ENCODE measurements at places on chromosomes 16 and 17.

- DNase-seq, result no peak
These were observed 53.1 kb downstream of the MRC2 start for GRCh38 chr17:62680541-62681052.

- no peak for DNase-seq
These were observed 4.6 kb upstream of the NACA2 start for GRCh38 chr17:61595418-61596186.

GRCh38 chr17:49219987-49220386 lies 9.5 kb downstream of the ABI3 start:
- no peak for DNase-seq

- DNase-seq, result no peak
These were observed 731.8 kb downstream of the CDH11 start for GRCh38 chr16:64390102-64390501.

DNA sequence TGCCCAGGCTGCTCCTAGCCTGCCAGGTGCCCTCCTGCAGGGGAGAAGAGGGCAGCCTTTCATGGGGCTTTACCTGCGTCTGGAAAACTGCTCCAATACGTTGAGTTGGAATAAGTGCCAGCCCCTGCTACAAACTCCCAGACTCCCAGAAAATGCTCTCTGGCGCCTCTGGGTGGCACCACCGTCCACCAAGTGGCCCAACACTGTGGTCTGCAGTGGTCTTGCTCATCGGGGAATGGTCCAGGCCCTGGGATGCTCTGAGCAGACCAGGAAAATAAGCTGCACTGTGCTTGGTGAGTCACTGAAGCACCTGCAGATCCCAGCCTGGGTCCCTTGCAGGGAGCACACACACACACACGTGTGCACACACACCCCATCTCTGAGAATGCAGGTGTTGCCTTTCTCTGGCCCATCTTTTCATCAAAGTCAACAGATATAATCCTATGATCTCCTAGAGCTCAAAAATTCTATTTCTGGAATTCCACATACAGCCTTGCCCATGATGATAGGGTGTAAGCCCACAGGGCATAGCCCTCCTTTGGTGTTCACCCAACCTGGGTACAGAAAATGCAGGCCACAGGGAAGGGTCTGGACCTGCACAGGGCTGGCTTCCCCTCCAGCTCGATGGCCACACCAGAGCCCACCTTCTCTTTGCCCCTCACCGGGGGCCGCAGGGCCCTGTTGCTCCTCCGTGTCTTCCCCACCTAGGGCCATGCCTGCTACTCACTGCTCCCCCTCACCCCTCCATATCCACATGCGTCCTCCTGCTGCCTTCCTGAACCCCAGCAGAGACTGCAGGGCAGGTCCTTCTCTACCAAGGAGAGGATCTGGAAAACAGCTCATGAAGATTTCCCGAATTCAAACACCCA lies 20.5 kb downstream of the CDIP1 start:
- DNase-seq, result no peak

DNA sequence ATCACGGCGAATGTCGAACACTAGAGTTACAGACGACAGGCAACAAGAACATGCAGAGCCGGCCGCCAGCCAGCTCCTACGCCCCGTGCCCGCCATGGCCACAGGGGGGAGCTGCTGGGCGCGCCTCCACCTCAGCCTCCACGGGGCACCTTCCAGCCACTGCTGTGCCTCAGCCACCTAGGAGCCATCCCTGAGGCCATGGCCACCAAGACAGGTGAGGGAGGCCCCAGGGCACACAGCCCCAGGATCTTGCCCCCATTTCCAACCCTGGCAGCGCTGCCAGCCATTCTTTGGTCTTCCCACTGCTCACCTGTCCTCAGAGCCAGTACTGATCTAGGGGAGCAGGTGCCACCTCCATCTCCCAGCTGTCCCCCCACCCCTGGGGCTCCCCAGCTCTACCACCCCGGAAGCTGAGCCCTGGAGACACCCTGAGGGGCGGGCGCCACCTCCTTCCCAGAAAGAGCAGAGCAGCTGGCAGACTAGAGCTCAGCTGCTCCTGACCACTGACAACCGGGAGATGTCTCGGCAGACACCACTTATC lies 11.8 kb downstream of the GNPTG start:
- DNase-seq, result peak; percentile 83

- no peak for DNase-seq
These were observed 36.3 kb downstream of the SPECC1 start for GRCh38 chr17:20045476-20045875.

- DNase-seq, result peak; percentile 38
These were observed 504 bp downstream of the SRSF1 start for GRCh38 chr17:58006560-58006923.

DNA sequence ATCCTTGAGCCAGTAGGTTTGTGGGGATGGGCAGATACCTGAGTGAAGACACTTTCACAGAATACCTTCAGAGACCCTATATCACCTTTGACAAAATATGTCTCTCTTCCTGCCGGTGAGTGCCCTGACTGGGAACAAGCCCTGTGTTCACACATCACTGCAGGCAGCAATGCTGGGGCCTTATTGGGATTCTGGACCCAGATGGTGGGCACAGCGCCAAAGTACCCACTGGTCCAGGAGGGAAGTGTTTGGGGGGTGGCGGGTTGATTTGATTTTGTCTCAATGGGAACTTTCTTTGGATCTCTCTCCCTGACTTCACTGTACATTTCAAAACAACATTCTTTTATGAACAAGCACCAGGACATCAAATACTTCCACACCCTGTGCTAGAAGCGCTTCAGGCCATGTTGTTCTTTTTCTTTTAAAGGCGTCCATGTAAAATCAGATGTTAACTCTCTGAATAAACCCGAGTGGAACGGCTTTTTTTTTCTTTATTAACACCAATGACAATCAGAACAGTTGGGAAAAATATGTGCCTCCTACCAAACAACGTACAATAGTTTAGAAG lies 62.4 kb upstream of the AKTIP start:
- no peak for DNase-seq

DNA sequence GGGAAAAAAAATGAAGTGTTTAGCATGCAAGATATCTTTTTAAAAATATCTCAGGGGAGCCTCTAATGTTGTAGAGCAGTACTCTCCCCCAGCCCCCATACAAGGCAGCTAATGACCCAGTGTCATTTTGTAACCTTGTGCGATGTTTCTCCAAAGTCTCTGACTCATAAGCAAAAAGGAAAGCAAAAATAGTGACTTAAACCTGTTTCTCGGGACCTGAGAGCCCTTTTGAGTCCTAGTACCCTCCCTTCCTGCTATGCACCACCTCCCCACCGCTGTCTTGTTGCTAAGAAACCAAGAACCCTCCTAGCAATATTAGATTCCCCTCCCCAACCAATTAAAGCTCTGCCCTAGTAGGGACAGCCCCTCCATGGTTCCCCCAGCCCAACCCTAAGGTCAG lies 2.8 kb downstream of the MYCBPAP start:
- DNase-seq, result no peak

- DNase-seq, result no peak
These were observed 26.4 kb downstream of the KIFC3 start for GRCh38 chr16:57775661-57776469.

- DNase-seq, result no peak
These were observed 29.9 kb upstream of the OR1G1 start for GRCh38 chr17:3157218-3157617.

DNA sequence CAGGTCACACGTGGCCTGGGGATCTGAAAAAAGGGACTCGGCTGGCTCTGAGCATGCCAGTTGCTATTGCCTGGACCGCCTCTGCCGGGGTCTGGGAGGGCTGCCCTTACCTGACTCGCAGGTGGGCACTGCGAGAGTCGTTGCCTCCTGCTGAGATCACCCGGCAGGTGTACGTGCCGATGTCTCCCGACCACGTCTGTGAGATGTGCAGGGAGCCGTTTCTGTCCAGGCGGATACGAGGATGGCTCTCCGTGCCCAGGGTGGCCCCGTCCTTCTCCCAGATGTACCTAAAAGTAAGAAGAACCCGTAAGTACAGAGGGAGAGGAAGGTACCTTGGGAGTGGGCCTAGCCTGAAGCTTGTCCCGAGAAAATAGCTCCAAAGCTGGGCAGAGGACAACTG lies 112.0 kb upstream of the CDC42EP4 start:
- DNase-seq, result no peak

DNA sequence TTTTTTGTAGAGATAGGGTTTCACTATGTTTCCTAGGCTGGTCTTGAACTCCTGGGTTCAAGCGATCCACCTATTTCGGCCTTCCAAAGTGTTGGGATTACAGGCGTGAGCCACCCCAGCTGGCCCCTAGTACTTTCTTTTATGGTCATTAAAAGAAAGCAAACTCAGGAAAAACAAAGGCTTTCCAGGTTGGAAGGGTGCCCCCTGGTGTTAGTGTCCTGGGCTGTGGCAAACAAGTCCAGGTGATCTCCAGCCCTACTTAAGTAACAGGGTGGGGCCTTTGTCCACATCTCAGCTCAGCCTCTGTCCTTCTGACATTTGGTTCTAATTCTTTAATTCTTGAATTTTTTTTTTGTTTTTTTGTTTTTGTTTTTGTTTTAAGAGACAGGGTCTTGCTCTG lies 6.9 kb downstream of the IGFBP4 start:
- peak; percentile 31 for DNase-seq

- no peak for DNase-seq
These were observed 108.0 kb downstream of the SKAP1 start for GRCh38 chr17:48322060-48322459.

- no peak for DNase-seq
These were observed 155.6 kb downstream of the HS3ST2 start for GRCh38 chr16:22969567-22969966.

DNA sequence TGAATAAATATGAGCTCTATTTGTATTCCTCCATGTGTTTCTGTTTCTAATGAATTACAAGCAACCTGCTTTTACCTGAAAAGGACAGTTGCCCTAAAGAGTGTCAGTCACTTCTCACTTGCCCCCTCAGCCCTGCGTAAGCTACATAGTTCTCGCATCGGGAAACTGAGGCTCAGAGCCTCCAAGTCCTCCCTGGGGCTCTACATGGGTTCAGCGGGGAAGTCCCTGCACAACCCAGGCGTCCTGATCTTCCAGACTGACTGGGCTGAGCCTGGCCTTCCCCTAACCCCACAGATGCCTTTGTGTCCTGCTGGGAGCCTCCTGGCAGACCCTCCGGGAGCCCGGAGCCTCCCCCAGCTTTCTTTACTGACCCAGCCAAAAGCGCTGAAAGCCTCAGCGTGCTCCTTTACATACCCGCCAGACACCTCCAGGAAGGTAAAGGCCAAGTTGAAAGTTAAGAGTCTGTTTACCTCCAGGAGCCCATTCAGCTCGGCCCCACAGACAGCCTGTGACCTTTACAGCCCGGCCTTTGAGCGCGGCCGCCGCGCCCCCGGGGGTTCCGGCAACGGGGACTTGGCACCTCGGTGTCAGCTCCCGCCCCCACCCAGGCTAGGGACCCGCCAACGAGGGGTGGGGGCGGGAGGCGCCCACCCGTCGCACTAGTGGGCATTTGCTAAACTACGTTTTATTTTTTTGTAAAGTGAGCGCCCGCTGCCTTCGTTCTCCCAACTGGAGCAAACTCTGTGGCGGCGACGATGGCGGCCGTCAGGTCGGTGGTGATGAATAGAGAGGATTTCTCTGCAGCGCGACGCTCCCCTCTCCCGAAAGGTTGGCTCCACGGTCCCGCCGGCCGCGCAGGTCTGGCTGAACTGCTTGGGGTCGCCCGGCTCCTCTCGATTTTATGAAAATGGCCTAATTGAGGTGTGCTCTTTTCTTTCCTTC lies 4.4 kb upstream of the HOXB13 start:
- DNase-seq, result no peak

GRCh38 chr16:29824589-29825144 lies 4.4 kb downstream of the MVP start:
- no peak for DNase-seq

GRCh38 chr16:82322177-82322576 lies 152.2 kb upstream of the MPHOSPH6 start:
- no peak for DNase-seq

GRCh38 chr17:34519282-34519681 lies 60.1 kb upstream of the TMEM132E start:
- peak; percentile 10 for DNase-seq

DNA sequence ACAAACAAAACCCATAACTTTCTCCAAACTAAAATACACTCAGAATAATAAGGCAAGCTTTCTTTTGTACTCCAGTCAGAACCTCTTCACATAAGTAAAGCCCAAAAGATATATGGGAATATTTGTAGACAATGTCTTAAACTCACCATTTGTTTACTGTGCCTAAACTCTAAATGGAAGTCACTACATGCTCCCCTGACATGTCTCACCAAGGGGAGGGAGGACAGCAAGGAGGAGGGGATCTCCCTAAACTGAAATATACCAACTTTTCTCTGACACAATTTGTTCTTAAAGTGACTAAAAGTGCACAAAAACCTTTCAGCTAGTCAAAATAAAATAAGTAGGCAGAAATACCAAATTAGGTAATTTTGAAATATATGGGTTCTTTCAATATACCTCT lies 38.5 kb downstream of the GRB7 start:
- DNase-seq, result no peak

- no peak for DNase-seq
These were observed 87.2 kb downstream of the TBC1D16 start for GRCh38 chr17:79948406-79948944.

DNA sequence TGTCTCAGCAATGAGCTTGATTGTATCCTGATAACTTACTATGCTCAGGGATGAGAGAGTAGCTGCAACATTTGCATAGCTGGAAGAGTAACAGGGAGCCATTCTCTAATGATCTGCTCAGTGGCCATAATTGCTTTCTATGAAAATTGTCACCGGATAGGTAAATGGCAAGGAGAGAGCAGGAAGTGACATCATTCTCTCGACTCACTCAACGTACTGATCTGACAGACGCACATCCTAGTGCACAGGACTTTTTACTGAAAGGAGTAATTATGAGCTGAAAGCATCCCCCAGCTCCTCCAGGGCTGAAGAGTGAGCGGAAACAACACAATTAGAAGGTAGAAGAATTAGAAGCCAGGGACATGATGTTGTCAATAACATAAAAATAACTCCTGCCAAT lies 71.8 kb downstream of the IRX5 start:
- DNase-seq, result no peak

DNA sequence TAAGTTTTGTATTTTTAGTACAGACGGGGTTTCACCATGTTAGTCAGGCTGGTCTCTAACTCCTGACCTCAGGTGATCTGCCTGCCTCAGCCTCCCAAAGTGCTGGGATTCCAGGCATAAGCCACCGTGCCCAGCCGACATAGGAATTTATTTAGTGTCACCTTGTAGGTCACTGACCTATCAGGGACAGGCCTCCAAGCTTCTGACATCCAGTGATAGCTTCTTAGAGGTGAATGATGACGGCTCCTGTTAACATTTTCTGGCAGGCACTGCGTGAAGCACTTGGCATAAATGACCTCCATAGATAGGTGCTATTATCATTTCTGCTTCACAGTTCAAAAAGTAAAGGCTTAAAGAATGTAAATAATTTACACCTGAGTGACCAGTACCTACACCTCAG lies 71.6 kb downstream of the RBFOX1 start:
- no peak for DNase-seq

DNA sequence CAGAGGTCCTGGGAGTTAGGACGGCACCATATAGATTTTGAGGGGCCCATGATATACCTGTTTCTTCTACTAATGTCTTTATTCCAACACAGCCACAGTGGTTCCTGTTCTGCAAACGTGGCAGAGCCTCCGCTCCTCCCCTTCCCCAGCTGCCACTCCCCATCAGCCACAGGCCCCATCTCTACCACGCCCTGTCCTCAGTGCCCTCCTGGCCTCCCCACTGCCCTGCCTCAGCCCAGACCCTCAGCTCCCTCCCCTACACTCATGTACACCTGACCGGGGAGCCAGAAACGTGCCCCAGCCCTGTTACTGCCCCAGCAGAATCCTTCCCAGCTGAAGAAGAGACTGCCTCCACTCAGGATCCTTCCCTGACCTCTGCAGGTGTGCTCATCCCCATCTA lies 11.9 kb upstream of the RBFOX3 start:
- no peak for DNase-seq
